ENCODE measurements at places on chromosomes 2 and 18. TPM values are rescaled to one million over a fixed set of nuclear protein-coding genes. Genes with fewer than 3 reads are reported as not detected.

Gene NHEJ1
- total RNA-seq = 12.8 TPM

Gene GMPPA
- 21.0 TPM for total RNA-seq

Gene SERPINB13
- total RNA-seq = 17.5 TPM

Gene CTLA4
- total RNA-seq = 1.2 TPM

Gene SPATA3
- total RNA-seq = not detected

Gene TNFAIP6
- 10.8 TPM for total RNA-seq

Gene TUBA3D
- total RNA-seq = not detected

Gene RAD51AP2
- total RNA-seq = 0.10 TPM

Gene REG3G
- total RNA-seq = not detected

Gene SLC4A1AP
- 29.7 TPM for total RNA-seq

Gene HDAC4
- total RNA-seq = 34.2 TPM

Gene CACNB4
- total RNA-seq = 13.7 TPM

Gene CNDP1
- total RNA-seq = not detected

Gene LPIN1
- 37.4 TPM for total RNA-seq

Gene BMP10
- not detected for total RNA-seq

Gene FABP1
- total RNA-seq = not detected

Gene CENPO
- 12.9 TPM for total RNA-seq

Gene DCDC2C
- not detected for total RNA-seq

Gene HOXD12
- total RNA-seq = not detected

Gene BOLL
- total RNA-seq = 2.8 TPM

Gene RPRM
- 0.21 TPM for total RNA-seq

Gene CROCC2
- not detected for total RNA-seq

Gene MMADHC
- total RNA-seq = 132 TPM

Gene UGT1A10
- not detected for total RNA-seq

Gene EIF2B4
- total RNA-seq = 21.2 TPM

Gene DNAJC5G
- not detected for total RNA-seq

Gene KIF5C
- total RNA-seq = 2.3 TPM

Gene HAAO
- 24.3 TPM for total RNA-seq

Gene CNTNAP5
- 1.7 TPM for total RNA-seq

Gene CCDC74A
- 2.2 TPM for total RNA-seq

Gene CNGA3
- total RNA-seq = 0.51 TPM

Gene INHA
- total RNA-seq = 1.5 TPM

Gene SIGLEC15
- not detected for total RNA-seq

Gene TRIM43
- total RNA-seq = not detected

Gene CNOT9
- 38.2 TPM for total RNA-seq

Gene DAPL1
- total RNA-seq = 3.5 TPM

Gene PTRHD1
- total RNA-seq = 55.8 TPM

Gene MRPL33
- 168 TPM for total RNA-seq

Gene MC5R
- total RNA-seq = not detected

Gene GPR39
- total RNA-seq = 0.10 TPM

Gene UGT1A4
- 1.6 TPM for total RNA-seq

Gene ESPNL
- total RNA-seq = 1.0 TPM

Data from tongue (tissue), 3 donors.